AML-193 (cell line): ENCODE measurements at places on chromosomes 11 and 22.

DNA sequence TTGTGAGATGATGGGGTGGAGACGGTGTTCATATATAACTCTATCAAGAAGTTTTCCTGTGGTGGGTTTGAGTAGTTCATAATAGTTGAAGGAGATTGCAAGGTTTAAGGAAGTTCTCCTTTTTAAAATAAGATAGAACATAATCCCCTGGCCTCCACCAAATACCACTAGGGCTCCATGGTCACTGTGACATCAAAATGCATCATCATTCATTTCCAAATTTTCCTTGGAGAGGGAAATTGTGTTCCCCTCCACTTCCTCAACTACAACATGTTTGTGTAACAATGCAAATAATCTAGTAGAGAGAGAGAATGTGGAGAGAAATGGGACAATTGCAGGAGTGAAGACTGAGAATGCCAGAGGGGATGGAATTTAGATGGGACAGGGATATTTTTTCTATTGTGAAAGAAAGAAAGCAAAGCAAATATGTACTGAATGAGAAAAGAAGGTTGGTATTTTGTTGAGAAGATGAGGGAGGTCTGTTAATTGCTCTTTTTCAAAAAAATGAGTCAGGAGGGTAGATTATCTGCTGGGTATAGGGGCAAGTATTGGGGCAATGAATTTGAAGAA, 33.4 kb upstream of the ZBED5 start:
- no peak for DNase-seq

- DNase-seq, result no peak
Observed at GRCh38 chr11:33475993-33476392, 218.8 kb downstream of the HIPK3 start.

DNA sequence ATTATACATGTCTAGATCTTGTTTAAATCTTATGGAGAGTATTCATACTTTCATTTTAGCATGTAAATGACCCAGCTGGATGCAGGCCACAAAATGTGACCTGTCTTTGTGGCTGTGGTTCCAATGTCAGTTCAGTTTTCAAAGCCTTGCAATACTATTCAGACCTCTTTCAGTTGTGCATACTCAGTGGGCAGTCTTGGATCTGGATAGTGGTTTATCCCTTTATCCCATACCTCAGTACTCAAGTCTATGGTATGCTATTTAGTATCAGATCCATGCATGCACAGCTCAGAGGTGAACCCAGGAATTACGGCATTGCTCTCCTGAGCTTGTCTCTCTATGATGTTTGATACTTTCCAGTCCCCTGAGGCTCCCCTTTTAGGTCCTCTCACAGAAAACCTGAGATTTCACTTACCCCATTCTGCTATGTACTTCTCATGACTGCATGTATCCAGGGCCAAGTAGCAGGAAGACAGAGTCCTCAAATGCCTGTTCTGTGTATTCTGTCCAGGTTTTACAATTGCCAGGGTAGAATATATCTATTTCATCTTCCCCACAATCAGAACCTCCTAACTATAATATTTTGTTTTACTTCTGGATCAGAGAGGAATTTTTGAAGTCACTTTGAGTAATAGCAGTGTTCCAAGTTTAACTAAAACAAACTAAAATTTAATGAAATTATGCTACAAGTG, 6.9 kb upstream of the P4HA3 start:
- DNase-seq, result no peak

DNA sequence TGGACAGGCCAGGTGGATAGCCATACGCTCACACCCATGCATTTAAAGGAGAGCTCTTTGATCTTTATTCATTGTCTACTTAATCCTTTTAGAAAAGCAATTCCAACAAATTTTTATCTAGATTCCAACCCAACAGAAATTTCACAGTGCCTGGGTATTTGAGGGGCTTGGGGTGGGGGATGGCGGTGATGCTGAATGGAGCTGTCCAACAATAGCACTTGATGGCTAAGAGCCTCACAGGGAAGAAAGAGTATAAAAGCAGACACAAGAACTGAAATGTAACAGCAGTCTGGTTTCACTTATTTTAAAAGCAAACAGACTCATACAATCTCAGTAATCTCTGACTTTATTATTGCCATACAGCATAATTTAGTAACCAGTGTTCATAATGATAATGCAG, 101.8 kb upstream of the SORL1-AS1 start:
- no peak for DNase-seq

- no peak for DNase-seq
Observed at GRCh38 chr11:47163193-47163592, 13.5 kb downstream of the ARFGAP2 start.

DNA sequence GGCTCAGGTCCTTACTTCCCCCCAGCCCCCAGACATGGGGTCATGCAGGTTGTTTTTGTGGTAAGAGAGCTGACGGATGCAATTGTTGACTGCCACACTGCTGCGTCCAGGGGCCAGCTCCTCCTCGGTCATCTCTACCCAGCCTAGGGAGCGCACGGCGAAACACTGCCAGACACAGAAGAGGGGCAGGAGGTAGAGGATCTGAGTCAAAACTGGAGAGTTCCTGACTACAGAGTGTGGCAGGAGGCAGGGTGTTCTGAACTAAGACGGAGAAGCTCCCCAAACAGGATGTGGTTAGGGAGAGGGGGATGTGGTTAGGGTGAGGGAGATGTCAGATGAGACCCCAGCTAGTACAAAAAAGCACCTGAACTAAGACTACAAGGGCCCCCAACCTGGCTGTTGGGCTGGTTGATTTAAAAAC, 12.3 kb downstream of the SMPD1 start:
- no peak for DNase-seq

GRCh38 chr11:122440811-122441665, 214.5 kb upstream of the UBASH3B start:
- no peak for DNase-seq

- no peak for DNase-seq
Observed at GRCh38 chr22:31160328-31160978, 471 bp downstream of the RNF185 start.

GRCh38 chr11:100748153-100748552, 61.1 kb downstream of the ARHGAP42 start:
- DNase-seq, result no peak

GRCh38 chr22:20466659-20467379, 28.8 kb downstream of the KLHL22 start:
- no peak for DNase-seq

GRCh38 chr11:122309262-122309925, 193.4 kb upstream of the BLID start:
- no peak for DNase-seq

GRCh38 chr11:19727246-19727645, 14.6 kb downstream of the NAV2 start:
- DNase-seq, result no peak

DNA sequence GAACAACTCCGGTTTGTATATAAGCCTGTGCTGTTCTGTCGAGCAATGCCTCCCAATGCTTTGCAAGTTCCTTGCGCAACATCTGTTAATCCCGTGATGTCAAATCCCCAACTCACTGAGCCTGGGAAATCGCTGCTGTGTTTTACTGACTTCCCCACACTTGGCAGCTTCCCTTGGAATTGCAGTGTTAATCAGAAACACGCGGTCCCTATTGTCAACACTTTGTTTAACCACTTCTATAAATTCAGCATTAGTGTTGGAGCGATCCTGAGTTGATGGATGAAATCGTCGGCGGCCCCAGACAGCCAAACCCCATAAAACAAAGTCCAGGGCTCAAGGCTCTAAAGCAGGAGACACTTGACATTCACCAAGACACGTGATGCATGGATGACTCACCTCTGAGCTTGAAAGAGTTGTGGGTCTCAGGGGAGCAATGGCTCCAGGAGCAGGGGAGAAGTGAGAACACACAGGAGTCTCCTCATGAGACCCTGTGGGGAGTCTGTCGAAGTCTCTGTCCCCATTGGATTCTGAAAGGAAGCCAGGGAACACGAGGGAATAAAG, 555.3 kb downstream of the MIAT start:
- DNase-seq, result no peak

DNA sequence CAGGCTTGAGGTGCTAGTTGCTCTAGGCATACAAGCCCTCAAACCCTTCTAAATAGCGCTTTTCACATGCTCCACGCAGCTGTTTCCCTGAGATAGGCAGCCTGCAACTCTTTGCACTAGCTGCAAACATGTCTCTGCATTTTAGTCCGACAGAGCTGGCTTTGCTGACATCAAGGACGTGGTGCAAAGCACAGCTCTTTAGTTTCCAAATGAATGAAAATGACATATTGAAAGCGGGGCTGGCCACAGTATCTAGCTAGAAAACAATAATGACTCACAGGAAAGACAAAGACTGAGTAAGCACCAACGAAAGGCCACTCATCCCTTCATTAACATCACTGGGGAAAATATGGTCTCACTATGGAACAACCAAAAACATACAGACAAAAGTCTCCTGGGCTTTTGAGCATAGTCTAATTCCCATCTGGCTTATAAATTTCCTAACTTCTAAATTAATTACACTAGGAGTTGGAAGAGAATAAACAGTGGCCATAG, 15.3 kb upstream of the ZC3H12C start:
- no peak for DNase-seq

- DNase-seq, result no peak
Observed at GRCh38 chr11:18191376-18191775, 18.7 kb downstream of the MRGPRX4 start.

GRCh38 chr22:44748524-44748923, 3.9 kb upstream of the ARHGAP8 start:
- no peak for DNase-seq
